Breast epithelium (tissue), 4 donors: ENCODE measurements at places on chromosomes 2 and 18. TPM values are rescaled to one million over a fixed set of nuclear protein-coding genes. Genes with fewer than 3 reads are reported as not detected.

ZBTB7C gene
- total RNA-seq: 26.5 TPM

IL1RN gene
- total RNA-seq: 0.66 TPM

RGPD5 gene
- total RNA-seq: 69.1 TPM

RRM2 gene
- 1.6 TPM for total RNA-seq

GRCh38 chr18:36901277-36901701 lies 72.4 kb downstream of the KIAA1328 start:
- H3K36me3 ChIP-seq: no peaks in the 10 kb centered on the region
- no peak overlapping the region for H3K4me3 ChIP-seq
- DNase-seq: no peak
- H3K27me3 ChIP-seq: no peaks in the 10 kb centered on the region

DNA sequence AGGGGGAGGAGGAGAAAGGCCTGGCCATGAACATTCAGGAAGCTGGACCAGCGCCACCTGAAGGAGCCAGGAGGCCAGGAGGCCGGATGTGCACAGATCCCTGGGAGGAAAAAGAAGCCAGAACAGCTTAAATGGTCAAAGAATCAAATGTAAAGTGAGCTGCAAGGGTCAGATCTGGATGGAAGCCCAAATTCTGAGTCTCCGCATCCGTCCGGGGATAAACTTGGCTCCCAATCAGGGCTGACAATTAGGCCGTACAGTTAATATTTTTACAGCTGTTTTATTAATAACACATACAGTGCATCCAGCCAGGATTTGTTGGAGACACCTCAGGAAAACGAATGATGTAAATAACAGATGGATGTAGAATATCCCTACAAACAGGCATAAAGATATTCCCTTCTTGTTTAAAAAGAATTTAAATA lies 495.1 kb upstream of the TCF4 start:
- H3K4me1 ChIP-seq: no peaks in the 10 kb centered on the region
- no peak for DNase-seq
- H3K36me3 ChIP-seq: no peaks in the 10 kb centered on the region
- peak overlapping the region; percentile 35 for H3K27ac ChIP-seq
- no peaks in the 10 kb centered on the region for H3K27me3 ChIP-seq
- H3K4me3 ChIP-seq: no peak overlapping the region

DNA sequence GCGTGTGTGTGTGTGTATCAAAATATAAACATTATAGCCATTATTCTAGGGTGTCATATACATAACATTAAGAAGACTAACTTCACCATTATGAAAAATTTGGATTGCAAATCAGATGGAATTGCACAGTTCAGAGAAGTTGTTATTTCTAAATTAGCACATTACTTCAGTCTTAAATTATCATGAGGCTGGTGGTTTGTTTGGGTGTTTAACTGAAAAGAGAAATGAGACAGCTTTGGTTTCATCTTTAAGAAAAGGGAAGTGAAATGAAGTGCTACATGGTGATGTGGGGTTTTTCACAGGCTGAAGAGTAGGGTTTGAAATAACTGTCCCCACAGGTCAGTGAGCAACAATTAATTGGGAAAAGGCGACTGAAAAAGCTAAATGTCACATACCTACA lies 161.2 kb upstream of the XIRP2 start:
- no peaks in the 10 kb centered on the region for H3K36me3 ChIP-seq
- H3K4me3 ChIP-seq: no peak overlapping the region
- no peak for DNase-seq
- H3K27me3 ChIP-seq: no peaks in the 10 kb centered on the region
- H3K27ac ChIP-seq: no peak overlapping the region

DNA sequence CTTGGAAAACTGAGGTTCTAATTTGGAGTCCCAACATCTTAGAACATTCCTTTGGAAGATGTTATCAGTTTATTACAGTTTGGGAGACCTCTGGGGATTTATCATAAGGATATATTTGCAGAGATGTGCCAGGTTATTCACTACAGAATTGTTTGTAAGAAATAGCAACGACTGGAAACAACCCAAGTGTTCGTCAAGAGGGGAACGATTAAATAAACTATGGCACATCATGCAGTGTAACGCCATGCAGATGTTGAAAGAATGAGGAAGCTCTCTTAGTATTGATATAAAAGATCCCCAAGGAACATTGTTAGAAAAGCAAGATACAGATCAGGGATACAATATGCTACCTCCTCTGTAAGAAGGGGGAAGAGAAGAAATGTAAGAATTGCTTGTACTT lies 210.6 kb downstream of the TMEM247 start:
- no peaks in the 10 kb centered on the region for H3K4me1 ChIP-seq
- no peak overlapping the region for H3K4me3 ChIP-seq
- H3K27ac ChIP-seq: no peak overlapping the region
- no peaks in the 10 kb centered on the region for H3K36me3 ChIP-seq
- no peak for DNase-seq

DNA sequence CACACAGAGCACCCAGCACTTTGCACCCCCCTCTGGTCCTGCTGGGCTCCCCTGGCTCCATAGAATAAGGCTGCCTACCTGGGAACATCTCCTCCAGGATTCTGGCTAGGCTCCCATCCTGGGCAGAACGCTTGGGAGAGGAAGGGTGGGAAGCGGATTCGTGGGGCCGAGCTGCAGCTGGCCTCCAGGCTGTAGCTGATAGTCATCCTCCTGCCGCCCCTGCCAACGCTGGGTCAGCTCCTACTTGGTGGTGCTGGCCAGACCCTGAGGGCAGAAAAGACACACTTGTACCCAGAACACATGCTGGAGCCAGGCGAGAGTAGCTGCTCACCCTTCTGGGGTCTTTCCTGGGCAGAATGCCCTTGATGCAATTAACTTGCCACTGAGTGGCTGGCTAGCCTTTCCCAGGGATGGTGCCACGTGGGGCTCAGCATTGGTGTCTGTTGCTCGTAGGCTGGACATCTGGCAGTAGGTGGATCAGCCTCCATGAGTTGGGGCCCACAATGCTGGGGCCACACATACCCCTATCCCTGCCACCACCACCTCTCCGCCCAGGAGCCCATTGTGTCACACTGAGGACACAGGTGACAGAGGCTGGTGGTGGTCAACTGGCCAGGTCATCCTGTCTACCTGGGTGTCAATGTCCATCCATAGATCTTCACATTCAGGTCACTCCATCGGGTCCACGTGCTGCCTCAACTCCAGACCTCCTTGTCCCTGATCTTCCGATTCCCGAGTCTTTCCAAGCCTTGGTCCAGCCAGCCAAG lies 112.8 kb downstream of the NDUFA10 start:
- DNase-seq: no peak
- no peak overlapping the region for H3K4me3 ChIP-seq
- no peaks in the 10 kb centered on the region for H3K36me3 ChIP-seq
- no peaks in the 10 kb centered on the region for H3K27me3 ChIP-seq
- H3K27ac ChIP-seq: peak overlapping the region; percentile 12

GRCh38 chr2:136246086-136246669 lies 128.2 kb upstream of the CXCR4 start:
- H3K4me1 ChIP-seq: peaks cover 5% of the 10 kb centered on the region
- H3K4me3 ChIP-seq: no peak overlapping the region
- DNase-seq: peak; percentile 35
- H3K36me3 ChIP-seq: no peaks in the 10 kb centered on the region
- H3K27me3 ChIP-seq: no peaks in the 10 kb centered on the region
- H3K27ac ChIP-seq: no peak overlapping the region
